KBM-7 (cell line): ENCODE measurements at places on chromosomes 13 and 19.

DNA sequence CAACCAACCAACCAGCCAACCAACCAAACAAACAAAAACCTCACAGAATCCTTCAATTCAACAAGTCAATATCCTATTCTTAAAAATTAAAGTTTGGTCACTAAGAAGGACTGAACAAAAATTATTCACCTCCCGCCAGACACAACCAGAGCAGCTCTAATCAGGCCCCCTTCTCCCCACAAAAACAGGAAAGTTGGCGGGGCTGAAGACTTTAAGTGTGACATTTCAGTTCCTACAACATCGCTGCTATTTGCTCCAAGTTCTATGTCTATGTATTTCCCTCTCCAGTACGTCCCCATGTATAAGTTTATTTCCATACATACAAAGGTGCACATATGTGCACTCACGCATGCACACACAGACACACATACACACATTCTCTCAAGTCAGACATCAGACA lies 32.8 kb upstream of the STK24 start:
- DNase-seq = no peak

- no peak for DNase-seq
Observed at GRCh38 chr13:54614726-54615125, 1586.1 kb downstream of the OLFM4 start.

DNA sequence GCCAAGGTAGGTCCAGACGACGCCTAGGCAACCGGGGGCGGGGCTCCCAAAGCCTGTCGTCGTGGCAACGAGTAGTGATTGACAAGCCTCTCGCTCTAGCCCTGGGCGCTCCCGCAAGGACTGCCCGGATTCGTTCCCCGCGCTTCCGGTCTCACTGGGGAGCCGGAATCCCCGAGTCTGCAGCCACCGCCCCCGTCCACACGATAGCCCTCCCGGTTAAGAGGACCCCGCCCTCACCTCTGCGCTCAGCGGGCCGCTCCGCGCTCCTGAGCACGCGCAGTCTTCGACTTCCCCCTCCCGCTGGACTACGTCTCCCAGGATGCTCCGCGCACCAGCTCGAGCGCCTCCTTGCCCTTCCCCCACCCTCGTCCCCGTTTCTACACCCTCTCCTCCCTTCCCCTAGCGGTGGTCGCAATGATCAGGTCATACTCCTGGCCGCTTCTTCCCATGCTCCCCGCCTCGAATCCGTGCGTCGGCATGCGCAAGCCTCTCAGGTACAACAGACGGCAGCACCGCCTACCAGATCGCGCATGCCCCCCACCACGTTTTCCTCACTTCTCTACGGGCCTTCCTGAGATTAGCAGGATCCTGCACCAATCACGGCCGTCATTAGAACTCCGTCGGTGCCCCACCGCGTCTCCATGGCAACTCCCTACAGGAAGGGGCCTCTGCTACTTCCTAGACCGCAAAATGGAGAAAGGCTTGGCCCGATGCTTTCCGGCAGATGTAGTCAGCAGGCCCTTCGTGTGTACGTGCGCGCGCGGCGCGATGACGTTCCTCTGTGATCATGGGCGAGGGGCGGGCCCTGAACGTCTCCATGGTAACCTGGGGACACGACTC lies at the start of gene MZF1:
TSS of gene MZF1 (minus strand) at position 518 of the 840 bp plus-strand sequence. CDS start 1,946 bp downstream, outside the sequence.
- peak; percentile 99 for DNase-seq

DNA sequence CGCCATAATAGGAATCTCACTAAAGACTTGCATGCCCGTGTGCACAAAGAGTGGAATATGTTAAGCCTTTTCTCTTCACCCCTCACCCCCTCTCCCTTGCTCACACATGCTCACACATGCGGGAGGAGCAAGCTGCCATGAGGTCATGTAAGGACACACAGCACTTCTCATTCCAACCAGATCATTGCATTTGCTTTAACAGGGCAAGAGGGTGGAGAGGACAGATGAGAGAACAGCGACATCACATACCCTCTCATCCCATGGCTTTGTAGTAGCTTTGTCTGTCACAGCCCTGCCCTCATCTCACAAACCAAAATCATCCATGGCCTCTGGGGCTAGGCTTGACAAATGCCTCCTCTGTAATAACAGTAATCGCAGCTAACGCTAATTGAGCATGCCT lies 145.6 kb upstream of the FRY start:
- peak; percentile 61 for DNase-seq

DNA sequence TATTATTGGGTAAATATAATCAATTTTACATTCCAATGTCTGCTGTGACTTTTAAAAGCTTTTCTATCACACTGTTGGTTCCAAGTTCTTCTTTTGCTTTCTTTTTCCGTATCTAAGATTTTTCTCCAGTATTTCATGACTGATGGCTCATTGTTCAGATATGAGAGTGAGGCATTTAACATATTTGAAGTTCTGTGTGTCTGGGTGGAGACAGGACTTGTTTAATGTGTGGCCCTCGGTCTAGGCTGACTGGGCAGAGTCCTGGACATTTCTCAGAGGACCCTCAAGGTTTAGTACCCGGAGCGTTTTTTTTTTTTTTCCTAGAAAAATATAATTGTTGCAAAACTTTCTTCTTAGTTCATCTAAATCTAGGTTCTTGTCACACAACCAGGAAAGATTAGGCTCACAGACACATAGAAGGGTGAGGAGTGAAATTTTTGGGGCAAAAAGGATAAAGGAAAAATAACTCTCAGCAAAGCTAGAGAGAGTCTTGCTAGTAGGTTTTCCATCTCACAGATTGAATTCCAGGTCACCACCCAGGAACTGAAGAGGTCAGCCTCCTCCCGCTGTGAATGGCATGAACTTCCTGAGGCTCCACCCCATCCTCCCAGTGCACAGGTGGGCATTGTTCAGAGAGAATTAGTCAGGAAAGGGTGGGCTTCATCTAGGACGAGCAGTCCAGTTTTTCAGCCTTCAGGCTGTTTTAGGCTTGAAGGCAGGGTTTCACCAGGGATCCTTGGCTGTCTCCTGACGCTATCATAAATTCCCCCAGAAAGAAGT lies 1002.4 kb upstream of the PCDH9 start:
- no peak for DNase-seq

- no peak for DNase-seq
Observed at GRCh38 chr19:7687177-7687576, 6.5 kb downstream of the TRAPPC5 start.

- DNase-seq = no peak
Observed at GRCh38 chr13:40456397-40456953, 210.0 kb downstream of the FOXO1 start.

DNA sequence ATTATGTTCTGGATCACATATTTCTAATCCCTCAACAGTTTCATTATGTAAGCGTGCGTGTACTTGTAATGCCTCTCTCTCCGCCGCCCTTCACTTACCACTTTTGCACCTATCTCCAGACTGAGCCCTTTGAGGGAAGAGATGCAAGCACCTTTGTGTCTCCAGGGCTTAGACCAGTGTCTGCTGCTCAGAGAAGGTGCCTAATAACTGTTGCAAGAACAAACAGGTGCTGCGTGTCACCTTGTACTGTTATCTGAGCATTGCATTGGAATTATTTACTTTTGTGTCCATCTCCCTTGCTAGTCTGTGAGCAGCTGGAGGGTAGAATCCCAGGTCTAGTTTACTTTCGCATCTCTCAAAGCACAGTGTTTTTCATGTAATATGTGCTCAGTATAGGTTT lies 156.2 kb downstream of the FLT1 start:
- DNase-seq = no peak

- peak; percentile 45 for DNase-seq
Observed at GRCh38 chr19:33374236-33374714, 766 bp downstream of the CEBPG start.

GRCh38 chr13:33763021-33763420 lies 54.9 kb upstream of the RFC3 start:
- DNase-seq = no peak

DNA sequence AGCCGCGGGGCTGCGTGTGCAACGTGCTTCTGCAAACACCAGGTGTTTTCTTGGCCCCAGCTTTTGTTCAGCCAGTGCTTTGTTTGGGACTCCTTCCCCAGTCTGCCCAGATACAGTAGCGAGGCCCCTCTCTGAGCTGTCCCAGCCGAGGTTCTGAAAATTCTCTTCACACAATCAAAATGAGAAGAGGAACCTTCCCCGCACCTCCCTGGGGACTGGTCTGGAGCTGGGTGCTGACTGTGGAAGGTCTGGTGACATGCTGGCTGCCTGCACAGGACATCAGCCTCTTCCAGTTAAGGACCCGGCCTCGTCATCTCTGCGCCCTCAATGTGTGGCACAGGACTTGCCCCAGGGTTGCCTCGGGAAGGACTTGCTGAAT lies 4.2 kb downstream of the ATP4A start:
- peak; percentile 18 for DNase-seq

DNA sequence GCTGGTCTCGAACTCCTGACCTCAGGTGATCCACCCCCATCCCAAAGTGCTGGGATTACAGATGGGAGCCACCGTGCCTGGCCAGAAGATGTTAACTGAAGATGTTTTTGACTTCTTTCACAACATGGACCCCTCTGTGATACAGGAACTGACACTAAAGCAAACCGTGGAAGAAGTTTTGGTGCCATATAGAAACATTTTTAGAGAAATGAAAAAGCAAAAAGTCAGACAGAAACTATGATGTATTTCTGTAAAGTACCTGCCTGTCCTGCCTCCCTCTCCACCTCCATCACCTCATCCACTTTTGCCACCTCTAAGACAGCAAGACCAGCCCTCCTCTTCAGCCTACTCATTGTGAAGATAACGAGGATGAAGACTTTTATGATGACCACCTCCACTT lies 11.3 kb downstream of the FBXO27 start:
- DNase-seq = no peak

GRCh38 chr13:59584761-59585670 lies 578.7 kb downstream of the DIAPH3 start:
- no peak for DNase-seq

GRCh38 chr19:8430650-8431049 lies 14.1 kb upstream of the HNRNPM start:
- DNase-seq = no peak

DNA sequence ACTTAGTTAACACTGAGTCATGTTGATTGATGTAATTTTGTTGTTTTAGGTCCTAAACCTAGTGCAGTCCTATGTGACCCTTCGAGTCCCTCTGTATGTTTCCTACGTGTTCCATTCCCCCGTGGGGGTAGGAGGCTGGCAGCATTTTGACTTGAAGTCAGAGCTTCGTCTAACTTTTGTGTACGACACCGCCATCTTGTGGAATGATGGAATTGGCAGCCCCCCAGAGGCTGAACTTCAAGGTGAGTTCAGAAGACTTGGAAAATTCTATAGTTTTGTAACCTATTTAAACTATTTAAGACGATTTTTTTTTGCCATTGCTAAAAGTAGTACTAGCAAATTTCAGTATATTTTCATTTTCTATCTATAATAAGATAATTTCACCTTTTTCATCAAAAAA lies 117.9 kb downstream of the STOML3 start:
- peak; percentile 48 for DNase-seq

DNA sequence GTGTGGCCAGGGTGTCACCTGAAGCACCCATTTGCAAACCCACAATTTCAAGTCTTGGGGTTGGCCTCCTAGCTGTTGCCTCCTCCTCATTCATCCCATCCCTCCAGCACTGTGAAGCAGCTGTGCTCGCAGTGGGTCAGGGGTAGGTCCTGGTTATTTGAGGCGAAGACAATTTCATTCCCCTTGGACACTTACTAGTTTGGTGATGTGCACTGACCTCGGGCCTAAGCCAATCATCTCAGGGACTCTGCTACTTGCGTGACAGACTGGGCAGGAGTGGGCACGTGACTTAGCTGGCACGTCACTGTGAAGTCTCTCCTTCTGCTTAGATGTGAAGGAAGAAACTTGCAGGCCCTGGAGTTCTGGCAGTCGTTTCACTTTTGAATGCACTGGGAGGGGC lies 3.5 kb upstream of the ATP11A start:
- DNase-seq = no peak

DNA sequence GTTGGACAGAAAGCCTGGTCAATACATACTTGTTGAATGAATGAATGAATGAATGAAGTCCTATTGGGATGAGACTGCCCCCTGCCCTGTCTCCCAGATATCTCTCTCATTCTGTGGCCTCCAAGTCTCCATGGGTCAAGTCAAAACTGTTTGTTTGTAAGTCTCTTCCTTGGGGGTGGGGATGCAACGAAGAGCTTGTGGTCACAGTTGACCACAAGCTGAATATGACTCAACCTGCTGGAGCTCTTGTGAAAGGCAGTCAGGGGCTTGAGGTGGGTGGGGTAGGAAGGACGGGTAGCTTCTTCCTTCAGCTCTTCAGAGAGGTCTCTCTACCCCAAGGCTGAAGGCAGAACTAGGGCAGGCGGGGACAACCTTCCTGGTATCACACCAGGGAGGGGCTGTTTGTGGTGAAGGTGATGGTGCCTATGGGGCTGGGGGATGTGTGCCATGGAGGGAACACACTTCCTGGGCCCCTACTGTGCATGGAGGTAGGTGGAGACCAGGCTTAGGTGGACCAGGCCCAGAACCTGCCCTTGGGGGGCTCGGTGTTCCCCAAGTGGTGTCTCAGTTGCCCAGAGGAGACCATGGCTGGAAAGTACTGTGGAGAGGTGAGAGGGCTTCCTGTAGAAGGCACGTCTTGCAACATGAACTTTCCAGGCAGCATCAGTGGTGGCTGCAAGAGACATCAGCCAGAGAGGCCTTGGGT lies 8.0 kb downstream of the MYO1F start:
- DNase-seq = peak; percentile 95

GRCh38 chr19:5173993-5174392 lies 166.6 kb downstream of the PTPRS start:
- no peak for DNase-seq
